Sigmoid colon (tissue), 7 donors: ENCODE measurements at places on chromosomes 1 and 21. TPM values are rescaled to one million over a fixed set of nuclear protein-coding genes. Genes with fewer than 3 reads are reported as not detected.

DNA sequence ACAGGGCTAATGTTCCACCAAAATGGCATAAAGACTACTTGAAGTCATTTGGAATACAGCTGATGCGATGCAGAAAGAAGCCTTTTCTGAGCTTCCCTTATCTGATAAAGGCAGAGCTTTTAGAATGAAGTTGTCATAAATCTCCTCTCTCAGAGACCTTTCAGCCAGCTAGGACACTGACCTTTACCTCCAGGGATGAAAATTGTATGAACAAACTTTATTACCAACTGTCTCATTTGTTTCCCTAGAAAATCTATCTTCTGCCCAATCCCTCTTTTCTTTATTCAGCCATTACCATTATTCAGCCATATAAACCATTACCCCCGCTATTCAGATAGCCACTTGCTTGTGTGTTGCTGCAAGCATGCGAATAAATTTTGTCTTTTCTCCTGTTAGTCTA lies 29.7 kb upstream of the RNF2 start:
- no peak overlapping the region for H3K27ac ChIP-seq
- H3K27me3 ChIP-seq, result no peaks in the 10 kb centered on the region
- H3K4me3 ChIP-seq, result no peak overlapping the region
- no peaks in the 10 kb centered on the region for H3K4me1 ChIP-seq
- DNase-seq, result no peak
- no peaks in the 10 kb centered on the region for H3K36me3 ChIP-seq

GRCh38 chr1:186212568-186213224 lies 162.4 kb downstream of the TPR start:
- H3K27me3 ChIP-seq, result no peaks in the 10 kb centered on the region
- peak; percentile 69 for DNase-seq
- no peaks in the 10 kb centered on the region for H3K36me3 ChIP-seq
- H3K4me3 ChIP-seq, result no peak overlapping the region
- peaks cover 8% of the 10 kb centered on the region for H3K4me1 ChIP-seq

- no peaks in the 10 kb centered on the region for H3K36me3 ChIP-seq
- peak; percentile 25 for DNase-seq
- H3K4me3 ChIP-seq, result no peak overlapping the region
- H3K4me1 ChIP-seq, result no peaks in the 10 kb centered on the region
- H3K27me3 ChIP-seq, result no peaks in the 10 kb centered on the region
These were observed 43.3 kb downstream of the BACE2 start for GRCh38 chr21:41211060-41211805.

Gene WASF2
- total RNA-seq, result 56.9 TPM

Gene PLCH2
- total RNA-seq, result 1.1 TPM

Gene SFN
- total RNA-seq, result not detected

- no peaks in the 10 kb centered on the region for H3K36me3 ChIP-seq
- H3K4me1 ChIP-seq, result peaks cover 45% of the 10 kb centered on the region
- no peak for DNase-seq
- no peak overlapping the region for H3K27ac ChIP-seq
- no peak overlapping the region for H3K4me3 ChIP-seq
- H3K27me3 ChIP-seq, result no peaks in the 10 kb centered on the region
These were observed 1.5 kb downstream of the FABP3 start for GRCh38 chr1:31371121-31371959.

GRCh38 chr1:21700094-21700493 lies 30.9 kb upstream of the RAP1GAP start:
- H3K4me1 ChIP-seq, result no peaks in the 10 kb centered on the region
- no peak overlapping the region for H3K4me3 ChIP-seq
- no peak overlapping the region for H3K27ac ChIP-seq
- H3K27me3 ChIP-seq, result no peaks in the 10 kb centered on the region

Gene S100A12
- not detected for total RNA-seq

GRCh38 chr21:32712043-32712442 lies 15.8 kb downstream of the SYNJ1 start:
- no peaks in the 10 kb centered on the region for H3K27me3 ChIP-seq
- H3K36me3 ChIP-seq, result no peaks in the 10 kb centered on the region
- no peak overlapping the region for H3K27ac ChIP-seq
- H3K4me3 ChIP-seq, result no peak overlapping the region
- H3K4me1 ChIP-seq, result no peaks in the 10 kb centered on the region

DNA sequence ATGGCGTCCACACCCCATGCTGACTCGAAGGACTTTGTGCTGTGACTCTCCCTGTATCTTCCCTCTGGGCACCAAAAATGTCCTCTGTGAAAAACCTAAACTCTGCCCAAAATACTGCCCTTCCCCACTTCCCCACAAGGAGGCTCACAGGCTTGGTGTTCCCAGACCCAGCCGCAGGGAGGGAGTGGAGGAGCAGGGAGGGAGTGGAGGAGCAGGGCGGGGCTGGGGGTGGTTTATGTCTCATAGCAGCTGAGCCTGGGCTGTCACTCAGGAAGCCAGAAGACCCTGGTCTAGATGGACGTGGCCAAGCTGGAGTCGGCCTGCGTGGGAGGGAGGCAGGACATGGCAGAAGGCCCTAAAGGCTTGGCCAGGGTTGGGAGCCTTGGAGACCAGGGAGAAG lies 461.7 kb downstream of the PTPRU start:
- H3K4me1 ChIP-seq, result no peaks in the 10 kb centered on the region
- H3K27me3 ChIP-seq, result peaks cover 29% of the 10 kb centered on the region
- H3K36me3 ChIP-seq, result no peaks in the 10 kb centered on the region
- H3K27ac ChIP-seq, result no peak overlapping the region

Gene CELA2B
- not detected for total RNA-seq

Gene WNT4
- 0.14 TPM for total RNA-seq

GRCh38 chr1:225152061-225152460 lies 222.6 kb downstream of the DNAH14 start:
- no peaks in the 10 kb centered on the region for H3K36me3 ChIP-seq
- no peak overlapping the region for H3K27ac ChIP-seq
- H3K4me1 ChIP-seq, result no peaks in the 10 kb centered on the region
- no peak for DNase-seq

GRCh38 chr1:26537951-26538352 lies 8.4 kb downstream of the RPS6KA1 start:
- no peaks in the 10 kb centered on the region for H3K4me1 ChIP-seq
- no peaks in the 10 kb centered on the region for H3K36me3 ChIP-seq
- no peaks in the 10 kb centered on the region for H3K27me3 ChIP-seq
- DNase-seq, result no peak
- no peak overlapping the region for H3K27ac ChIP-seq
- no peak overlapping the region for H3K4me3 ChIP-seq

DNA sequence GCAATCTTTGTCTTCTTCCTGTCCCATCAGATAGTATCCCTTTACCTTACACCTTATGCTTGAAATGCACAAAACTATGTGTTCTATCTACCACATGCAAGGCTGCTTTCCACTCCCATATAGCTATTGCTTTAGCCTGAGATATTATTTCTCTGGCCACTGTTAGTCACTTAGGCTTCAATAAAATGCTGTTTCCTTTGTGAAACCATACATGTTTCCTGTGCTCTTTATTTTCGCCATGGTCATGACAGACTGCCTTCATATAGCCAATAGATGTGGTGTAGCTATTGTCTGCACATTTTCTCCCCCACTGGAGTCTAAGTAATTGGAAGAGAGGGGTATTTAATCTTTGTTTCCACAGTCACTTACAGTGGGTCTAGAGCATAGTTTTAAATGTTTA lies 108.4 kb downstream of the GREM2 start:
- no peaks in the 10 kb centered on the region for H3K27me3 ChIP-seq
- no peaks in the 10 kb centered on the region for H3K36me3 ChIP-seq
- no peak for DNase-seq
- H3K27ac ChIP-seq, result no peak overlapping the region
- H3K4me3 ChIP-seq, result no peak overlapping the region

DNA sequence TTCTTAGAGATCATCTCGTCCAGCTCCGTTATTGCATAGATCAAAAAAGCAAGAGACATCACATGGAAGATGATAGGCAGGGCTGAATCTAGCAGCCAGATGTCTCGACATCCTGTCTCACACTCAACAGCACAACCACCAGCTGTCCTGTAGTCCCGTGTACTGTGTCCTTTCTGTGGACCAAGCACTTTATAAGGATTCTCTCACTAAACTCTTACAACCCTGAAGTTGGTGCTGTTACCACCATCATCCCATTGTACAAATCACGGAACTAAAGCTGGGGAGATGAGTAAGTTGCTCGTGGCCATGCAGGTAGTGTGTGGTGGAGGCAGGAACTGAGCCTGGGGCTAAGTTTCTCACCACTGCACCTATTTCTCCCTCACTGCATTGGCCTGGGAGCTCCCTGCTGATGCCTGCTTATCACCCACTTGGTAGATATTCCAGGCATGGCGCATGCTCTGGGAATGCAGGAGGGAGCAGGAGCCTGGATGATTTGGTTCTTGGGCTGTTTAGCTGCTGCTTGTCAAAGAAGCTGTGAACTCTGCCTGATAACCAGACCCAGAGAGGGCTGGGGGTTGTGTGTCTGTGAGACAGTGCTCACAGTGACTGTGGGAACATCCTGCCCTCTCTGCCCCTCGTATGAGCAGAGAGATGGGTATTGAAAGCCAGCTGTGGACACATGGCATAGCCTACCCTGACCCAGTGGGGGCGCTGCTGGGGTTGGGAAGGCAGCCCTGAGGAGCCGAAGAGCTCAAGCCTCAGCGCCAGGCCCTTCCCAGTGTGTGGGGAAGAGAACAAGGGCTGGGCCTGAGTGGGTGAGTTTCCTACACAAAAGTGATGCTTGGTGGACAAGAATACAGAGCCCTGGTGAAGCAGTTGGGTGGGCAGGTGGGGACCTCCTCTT lies 13.6 kb downstream of the PPFIA4 start:
- peaks cover 34% of the 10 kb centered on the region for H3K4me1 ChIP-seq
- H3K27me3 ChIP-seq, result no peaks in the 10 kb centered on the region
- no peak overlapping the region for H3K4me3 ChIP-seq
- H3K36me3 ChIP-seq, result no peaks in the 10 kb centered on the region
- no peak for DNase-seq

DNA sequence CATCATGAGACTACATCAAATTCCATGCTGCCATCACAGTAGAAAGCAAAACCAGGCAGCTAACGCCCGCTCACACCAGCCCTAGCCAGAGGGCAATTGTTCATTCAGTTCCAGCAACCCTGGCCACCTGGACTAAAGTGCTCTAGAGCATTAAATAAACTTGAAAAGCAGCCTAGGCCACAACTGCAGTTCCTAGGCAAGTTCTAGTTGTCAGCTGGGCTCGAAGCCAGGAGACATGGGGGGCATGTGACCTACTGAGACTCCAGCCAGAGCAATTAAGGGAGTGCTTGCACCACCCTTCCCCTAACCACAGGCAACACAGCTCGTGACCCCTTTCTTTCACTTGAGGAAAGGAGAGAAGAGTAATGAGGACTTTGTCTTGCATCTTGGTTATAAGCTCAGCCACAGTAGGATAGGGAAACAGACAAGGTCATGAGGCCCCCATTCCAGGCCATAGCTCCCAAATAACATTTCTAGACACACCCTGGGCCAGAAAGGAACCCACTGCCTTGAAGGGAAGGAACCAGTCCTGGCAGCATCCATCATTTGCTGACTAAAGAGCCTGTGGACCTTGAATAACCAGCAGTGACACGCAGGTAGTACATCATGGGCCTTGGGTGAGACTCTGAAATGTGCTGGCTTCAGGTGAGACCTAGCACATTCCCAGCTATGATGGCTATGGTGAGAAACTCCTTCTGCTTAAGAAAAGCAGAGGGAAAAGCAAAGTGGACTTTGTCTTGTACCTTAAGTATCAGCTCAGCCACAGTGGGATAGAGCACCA lies 77.0 kb downstream of the ZZZ3 start:
- DNase-seq, result peak; percentile 77
- H3K36me3 ChIP-seq, result peaks cover 4% of the 10 kb centered on the region
- H3K27ac ChIP-seq, result no peak overlapping the region
- H3K27me3 ChIP-seq, result no peaks in the 10 kb centered on the region
- peaks cover 11% of the 10 kb centered on the region for H3K4me1 ChIP-seq

DNA sequence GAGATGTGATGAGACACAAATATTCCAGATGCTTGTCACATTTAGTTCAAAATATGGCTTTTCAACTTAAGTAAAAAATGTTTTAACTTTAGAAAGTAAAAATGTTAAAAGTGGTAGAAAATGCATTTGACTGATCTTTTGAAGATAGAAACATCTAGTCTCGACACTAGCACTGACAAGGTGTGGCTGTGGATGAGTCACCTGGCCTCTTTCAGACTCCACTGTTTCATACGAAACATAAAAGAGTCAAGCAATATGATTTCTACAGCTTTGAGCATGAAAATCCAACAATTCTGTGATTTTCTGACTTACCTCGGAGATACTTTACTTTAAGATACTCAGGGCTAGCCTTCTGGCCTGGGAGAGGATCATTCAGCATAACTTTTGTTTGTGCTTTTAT lies 47.7 kb downstream of the TTC13 start:
- H3K4me3 ChIP-seq, result no peak overlapping the region
- no peak overlapping the region for H3K27ac ChIP-seq
- no peaks in the 10 kb centered on the region for H3K27me3 ChIP-seq
- peaks cover 63% of the 10 kb centered on the region for H3K36me3 ChIP-seq

Gene CFHR4
- total RNA-seq, result not detected

DNA sequence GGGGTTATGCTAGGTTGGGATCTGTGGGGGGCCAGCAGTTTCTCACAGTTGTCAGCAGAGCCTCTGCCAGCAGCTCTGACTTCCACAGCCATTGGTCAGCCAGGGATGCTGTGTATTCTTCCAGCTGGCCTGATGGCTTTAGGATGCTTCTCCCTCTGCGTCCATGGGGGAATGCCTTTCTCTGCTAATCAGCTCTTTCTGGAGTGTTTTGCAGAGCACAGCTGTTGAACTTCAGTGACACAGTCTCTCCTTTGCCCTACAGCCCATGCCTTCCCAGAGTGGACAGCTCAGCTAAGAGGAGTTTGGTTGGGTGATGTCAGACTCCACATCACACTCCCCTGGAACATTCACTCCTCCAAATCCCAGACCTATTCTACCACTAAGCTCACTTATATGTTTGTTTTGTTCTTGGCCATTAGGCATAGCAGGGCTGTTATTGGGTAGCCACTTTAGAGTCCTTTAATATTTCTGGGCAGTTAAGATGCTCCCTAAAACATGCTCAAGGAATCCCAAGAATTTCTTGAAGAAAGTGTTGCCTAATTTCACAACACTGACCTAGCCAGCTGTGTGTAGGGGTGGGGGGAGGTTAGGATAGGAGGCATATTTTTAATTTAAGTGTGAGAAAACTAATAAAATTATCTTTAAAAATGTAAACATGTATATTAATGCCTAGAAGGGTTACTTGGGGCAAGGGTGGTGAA lies 75.3 kb upstream of the KIAA0040 start:
- H3K27me3 ChIP-seq, result no peaks in the 10 kb centered on the region
- H3K4me1 ChIP-seq, result no peaks in the 10 kb centered on the region
- DNase-seq, result peak; percentile 91
- H3K36me3 ChIP-seq, result no peaks in the 10 kb centered on the region

DNA sequence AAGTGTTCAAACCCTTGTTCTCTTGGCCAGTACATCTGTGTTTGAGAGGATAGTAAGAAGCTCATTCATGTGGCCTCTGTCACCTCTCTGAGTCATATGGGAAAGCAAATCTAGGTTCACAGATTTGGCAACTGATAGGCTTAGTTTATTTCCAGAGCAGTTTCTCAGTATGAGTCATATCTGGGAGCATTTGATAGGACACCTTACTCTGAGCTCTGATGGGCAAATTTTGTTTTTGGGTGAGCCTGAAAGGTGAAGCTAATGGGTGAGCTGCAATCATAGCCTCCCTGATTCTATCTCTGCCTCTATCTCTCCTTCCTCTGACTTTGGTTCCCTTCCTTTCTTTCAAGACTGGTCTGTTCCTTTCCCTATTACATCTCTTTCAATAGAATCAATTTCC lies 134.4 kb downstream of the S1PR1 start:
- H3K36me3 ChIP-seq, result no peaks in the 10 kb centered on the region
- H3K4me3 ChIP-seq, result no peak overlapping the region
- no peak overlapping the region for H3K27ac ChIP-seq
- peaks cover 14% of the 10 kb centered on the region for H3K4me1 ChIP-seq
- H3K27me3 ChIP-seq, result no peaks in the 10 kb centered on the region
